ENCODE measurements at places on chromosomes 3 and 15. TPM values are rescaled to one million over a fixed set of nuclear protein-coding genes. Genes with fewer than 3 reads are reported as not detected.

The SPATA12 gene
- not detected for total RNA-seq

The TP63 gene
- 0.46 TPM for total RNA-seq

The CHRD gene
- 1.5 TPM for total RNA-seq

GRCh38 chr3:25037049-25037547 lies 391.0 kb upstream of the RARB start:
- no peak for DNase-seq

- DNase-seq = no peak
Measured at GRCh38 chr3:124886168-124887056, 753 bp downstream of the ITGB5 start.

The XYLB gene
- 4.7 TPM for total RNA-seq

GRCh38 chr15:80898040-80898439 lies 91.6 kb downstream of the MESD start:
- DNase-seq = no peak

The SRGAP3 gene
- total RNA-seq = 0.99 TPM

- DNase-seq = no peak
Measured at GRCh38 chr3:70620367-70620766, 307.9 kb upstream of the MDFIC2 start.

DNA sequence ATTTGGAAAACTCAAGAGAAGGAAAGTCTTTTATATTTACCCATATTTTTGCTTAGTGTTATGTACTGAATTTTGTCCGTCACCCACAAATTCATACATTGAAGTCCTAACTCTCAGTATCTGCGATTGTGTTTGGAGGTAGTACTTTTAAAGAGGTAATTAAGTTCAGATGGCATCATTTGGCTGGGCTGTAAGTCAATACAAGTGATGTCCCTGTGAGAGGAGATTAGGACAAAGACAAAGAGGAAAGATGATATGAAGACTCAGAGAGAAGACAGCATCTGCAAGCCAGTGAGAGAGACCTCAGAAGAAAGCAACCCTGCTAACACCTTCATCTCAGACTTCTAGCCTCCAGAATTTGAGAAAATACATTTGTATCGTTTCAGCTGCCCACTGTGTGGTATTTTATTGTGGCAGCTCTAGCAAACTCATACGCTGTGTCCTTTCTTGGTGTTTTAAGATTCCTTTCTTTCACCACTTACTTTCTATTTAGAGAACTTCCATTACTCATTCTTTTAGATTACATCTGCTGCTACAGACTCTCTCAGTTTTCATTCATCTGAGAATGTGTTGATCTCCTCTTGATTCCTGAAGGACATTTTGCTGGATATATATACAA lies 17.0 kb downstream of the LRCH3 start:
- no peak for DNase-seq

DNA sequence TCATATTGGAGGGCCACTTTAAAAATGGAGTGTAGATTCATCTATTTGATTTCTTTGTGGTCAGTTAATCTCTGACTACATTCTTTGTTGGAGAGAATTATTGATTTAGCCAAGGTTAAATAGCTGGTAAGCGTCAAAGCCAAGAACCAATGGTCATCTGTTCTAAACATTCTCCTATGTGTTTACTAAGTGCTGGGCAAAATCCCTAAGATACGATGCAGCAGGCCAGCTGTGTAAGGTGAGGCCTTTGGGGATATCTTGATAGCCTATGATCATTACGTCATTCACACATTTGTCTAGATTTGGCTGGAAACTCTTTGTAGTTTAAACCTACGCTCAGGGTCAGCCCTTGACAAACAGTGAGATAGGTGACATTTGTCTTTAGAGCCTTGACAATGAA lies 236.2 kb downstream of the NR1D2 start:
- no peak for DNase-seq

Measured in chondrocyte (in vitro differentiated cells).